ENCODE measurements at places on chromosomes 16 and 17. TPM values are rescaled to one million over a fixed set of nuclear protein-coding genes. Genes with fewer than 3 reads are reported as not detected.

DNA sequence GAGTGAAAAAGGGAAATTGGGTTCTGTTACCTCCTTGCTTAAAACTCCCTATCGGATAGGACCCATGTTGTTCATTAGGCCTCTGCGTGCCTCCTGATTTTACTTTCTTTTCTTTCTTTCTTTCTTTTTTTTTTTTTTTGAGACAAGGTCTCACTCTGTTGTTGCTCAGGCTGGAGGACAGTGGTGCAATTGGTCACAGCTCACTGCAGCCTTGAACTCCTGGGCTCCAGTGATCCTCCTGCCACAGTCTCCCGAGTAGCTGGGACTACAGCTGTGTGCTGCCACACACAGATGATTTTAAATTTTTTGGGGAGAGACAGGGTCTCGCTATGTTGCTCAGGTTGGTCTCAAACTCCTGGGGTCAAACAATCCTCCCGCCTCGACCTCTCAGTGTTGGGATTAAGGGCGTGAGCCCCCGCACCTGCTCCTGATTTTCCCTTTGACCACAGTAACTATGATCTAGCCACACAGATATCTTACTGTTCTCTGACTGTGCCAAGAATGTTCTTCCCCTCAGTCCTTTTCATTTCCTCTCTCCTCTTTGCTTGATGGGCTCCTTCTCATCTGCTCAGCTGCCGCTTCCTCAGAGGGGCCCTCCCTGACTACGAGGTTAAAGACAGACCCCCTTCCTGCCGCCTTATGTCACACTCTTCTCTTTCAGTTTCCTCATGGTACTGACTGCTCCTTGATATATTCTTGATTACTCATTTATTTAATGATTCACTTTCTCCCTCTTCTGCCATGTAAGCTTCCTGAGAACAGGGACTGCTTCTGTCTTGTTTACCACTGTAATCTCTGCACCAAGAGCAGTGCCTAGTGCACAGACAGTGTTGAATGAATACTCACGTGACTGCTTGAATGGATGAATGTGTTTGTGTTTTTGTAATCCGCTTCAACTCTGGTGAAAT, 44.3 kb downstream of the LCMT1 start:
- DNase-seq = no peak

DNA sequence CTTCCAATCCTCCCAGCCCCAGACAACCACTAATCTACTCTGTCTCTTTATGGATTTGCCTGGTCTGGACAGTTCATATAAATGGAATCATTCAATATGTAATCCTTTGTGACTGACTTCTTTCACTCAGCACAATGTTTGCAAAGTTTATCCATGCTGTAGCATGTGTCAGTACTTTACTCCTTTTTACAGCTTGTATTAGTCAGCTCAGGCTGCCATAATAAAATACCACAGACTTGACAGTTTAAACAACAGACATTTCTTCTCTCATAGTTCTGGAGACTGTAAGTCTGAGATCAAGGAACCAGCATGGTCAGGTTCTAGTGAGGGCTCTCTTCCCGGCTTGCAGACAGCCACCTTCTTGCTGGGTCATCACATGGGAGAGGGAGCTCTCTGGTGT, 41.3 kb downstream of the GPRC5B start:
- no peak for DNase-seq

- DNase-seq = no peak
Measured at GRCh38 chr16:60553090-60553757, 1483.0 kb downstream of the CDH8 start.

DNA sequence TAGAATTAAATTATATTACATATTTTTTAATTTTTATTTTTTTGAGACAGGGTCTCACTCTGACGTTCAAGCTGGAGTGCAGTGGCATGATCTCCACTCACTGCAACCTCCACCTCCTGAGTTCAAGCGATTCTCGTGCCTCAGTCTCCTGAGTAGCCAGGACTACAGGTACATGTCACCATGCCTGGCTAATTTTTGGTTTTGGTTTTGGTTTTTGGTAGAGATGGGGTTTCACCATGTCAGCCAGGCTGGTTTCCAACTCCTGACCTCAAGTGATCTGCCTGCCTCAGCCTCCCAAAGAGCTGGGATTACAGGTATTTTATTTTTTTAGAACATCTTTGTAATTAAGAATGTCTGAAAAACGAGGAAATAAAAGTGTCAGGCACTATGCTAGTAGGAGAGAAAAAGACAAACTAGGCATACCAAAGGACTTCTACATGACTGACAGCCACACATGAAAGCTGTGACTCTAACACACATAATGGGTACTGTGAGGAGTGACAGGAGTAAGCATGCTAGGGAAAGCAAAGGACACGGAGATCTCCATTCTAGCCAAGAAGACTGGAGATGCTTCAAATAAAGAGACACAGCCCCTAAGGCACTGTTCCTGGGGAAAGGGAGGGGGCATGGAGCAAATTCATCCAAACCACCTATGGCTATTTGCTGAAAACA, 7.3 kb downstream of the GNA13 start:
- DNase-seq = no peak

GRCh38 chr17:78910497-78911284, 7.7 kb upstream of the CEP295NL start:
- no peak for DNase-seq

- no peak for DNase-seq
Measured at GRCh38 chr17:31452101-31452500, 60.6 kb downstream of the RAB11FIP4 start.

GRCh38 chr16:4081521-4082021, 34.7 kb downstream of the ADCY9 start:
- DNase-seq = no peak

DNA sequence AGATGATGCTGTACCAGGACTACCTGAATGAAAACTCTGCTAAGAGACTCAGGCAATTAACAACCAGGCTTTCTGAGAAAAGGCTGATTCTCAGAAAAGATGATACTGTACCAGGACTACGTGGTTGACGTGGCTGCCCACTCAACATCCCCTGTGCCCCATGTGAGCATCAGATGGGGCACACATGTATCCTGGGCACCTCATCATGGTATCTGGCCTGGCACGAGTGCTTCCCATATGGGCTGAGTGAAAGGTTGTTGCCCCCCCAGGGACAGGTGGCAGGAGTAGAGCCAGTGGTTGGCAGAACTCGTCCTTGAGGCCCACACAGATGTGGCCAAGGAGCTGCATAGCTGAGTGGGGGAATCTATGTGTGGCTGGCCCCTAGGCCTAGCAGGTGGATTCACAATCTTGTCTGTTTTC, 3.5 kb upstream of the CES4A start:
- no peak for DNase-seq

DNA sequence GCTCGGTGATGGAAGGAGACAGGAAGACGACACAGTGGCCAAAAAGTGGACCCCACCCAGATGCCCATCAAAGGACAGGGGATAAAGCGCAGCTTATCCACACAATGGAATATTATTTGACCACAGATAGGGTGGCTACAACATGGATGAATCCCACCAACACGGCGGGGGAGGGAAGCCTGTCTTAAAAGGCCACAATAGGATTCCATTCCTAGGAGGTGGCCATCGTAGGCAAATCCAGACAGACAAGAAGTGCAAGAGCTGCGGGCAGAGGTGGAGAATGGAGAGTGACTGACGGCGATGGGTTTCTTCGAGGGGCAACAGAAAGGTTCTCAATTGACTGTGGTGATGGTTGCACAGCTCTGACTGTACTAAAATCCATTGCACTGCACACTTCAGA, 16.0 kb downstream of the SLC38A8 start:
- DNase-seq = no peak

- DNase-seq = no peak
Measured at GRCh38 chr16:72753881-72754280, 294.0 kb downstream of the ZFHX3 start.

GRCh38 chr17:56793957-56794356, 39.8 kb downstream of the C17orf67 start:
- no peak for DNase-seq

GRCh38 chr17:76935331-76935730, 67.1 kb downstream of the MGAT5B start:
- DNase-seq = no peak

DNA sequence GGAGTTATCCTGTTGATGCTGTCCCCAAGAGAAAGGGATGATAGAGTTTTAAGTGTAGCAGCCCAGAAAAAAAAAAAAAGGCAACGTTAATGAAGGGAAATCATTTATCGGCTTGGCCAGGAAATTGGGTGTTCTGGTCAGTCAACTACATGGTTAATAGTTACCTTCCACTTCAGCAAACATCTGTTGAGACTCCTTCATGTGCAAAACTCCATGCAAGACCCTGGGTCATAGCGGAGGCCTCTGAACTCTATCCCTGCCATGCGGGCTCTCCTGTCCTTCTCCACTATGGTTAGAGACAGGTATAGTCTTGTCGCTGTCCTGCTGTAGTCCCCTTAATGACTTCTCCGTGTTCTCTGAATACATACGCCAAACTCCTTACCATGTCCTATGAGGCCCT, 3.5 kb upstream of the LYRM9 start:
- DNase-seq = no peak

DNA sequence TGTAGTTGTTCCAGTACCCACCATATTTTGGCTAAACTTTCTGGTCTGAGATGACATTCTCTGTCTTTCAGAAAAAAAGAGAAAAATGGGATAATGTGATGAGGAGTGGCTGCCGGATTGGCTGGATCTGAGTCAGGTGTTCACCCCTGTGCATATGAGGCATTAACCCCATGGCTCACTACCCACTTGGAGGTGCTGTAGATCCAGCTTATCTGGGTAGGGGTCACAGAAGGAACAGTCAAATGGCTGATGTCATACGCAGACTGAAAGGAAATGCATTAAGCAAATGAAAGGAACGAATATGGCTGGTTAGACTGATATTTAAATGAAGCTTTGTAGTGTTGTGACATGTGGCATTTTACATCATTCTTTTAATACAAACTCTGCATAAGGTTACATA, 17.3 kb downstream of the MAP2K6 start:
- DNase-seq = no peak

DNA sequence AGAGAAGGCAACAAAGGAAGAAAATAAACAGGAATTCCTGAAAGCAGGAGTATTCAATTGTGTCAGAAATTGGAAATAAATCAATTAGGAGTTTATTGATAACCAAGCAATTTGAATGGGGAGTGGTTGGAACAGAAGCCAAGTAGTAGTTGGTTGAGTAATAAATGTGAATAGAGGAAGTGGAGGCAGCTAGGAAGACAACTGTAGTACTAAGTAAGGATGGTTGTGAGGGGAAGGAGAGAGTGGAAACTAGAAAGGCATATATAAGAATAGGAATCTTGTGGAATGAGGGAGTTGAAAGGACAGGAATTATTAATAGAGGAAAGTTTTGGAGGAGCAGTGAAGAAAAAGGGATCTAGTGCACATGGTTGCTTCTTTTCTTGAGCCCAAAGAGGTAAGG, 34.4 kb downstream of the NFAT5 start:
- DNase-seq = no peak

GRCh38 chr16:84478172-84478947, 26.1 kb downstream of the MEAK7 start:
- DNase-seq = no peak

- DNase-seq = no peak
Measured at GRCh38 chr17:57834146-57834741, 15.6 kb downstream of the MRPS23 start.

- no peak for DNase-seq
Measured at GRCh38 chr16:50848755-50849514, 107.0 kb downstream of the CYLD start.

- DNase-seq = no peak
Measured at GRCh38 chr17:78717431-78717980, 64.6 kb downstream of the CYTH1 start.

GRCh38 chr16:67594956-67595355, 32.6 kb downstream of the CTCF start:
- DNase-seq = no peak

DNA sequence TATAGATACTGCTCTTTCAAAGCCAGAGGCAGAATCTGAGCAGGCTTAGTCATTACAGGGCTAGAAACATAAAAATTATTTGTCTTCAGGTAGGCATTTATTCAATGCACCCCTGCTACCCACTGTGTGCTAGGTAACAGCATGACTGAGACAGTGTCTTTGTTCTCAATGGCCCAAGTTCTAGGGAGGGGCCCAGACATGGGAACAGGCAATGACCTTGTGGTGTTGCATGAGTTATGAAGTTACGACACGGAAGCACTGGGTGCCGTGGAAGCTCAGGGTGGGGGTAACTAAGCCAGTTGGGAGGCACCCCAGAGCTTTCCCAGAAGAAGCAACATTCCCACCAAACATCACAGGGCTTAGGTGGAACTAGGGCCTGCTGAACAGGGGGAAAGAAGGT, 87.0 kb downstream of the CPPED1 start:
- DNase-seq = no peak

GRCh38 chr17:9218911-9219310, 197.6 kb downstream of the NTN1 start:
- DNase-seq = no peak

- no peak for DNase-seq
Measured at GRCh38 chr16:9316615-9317014, 225.2 kb downstream of the HAPSTR1 start.

GRCh38 chr17:66472123-66472522, 169.7 kb downstream of the PRKCA start:
- no peak for DNase-seq

DNA sequence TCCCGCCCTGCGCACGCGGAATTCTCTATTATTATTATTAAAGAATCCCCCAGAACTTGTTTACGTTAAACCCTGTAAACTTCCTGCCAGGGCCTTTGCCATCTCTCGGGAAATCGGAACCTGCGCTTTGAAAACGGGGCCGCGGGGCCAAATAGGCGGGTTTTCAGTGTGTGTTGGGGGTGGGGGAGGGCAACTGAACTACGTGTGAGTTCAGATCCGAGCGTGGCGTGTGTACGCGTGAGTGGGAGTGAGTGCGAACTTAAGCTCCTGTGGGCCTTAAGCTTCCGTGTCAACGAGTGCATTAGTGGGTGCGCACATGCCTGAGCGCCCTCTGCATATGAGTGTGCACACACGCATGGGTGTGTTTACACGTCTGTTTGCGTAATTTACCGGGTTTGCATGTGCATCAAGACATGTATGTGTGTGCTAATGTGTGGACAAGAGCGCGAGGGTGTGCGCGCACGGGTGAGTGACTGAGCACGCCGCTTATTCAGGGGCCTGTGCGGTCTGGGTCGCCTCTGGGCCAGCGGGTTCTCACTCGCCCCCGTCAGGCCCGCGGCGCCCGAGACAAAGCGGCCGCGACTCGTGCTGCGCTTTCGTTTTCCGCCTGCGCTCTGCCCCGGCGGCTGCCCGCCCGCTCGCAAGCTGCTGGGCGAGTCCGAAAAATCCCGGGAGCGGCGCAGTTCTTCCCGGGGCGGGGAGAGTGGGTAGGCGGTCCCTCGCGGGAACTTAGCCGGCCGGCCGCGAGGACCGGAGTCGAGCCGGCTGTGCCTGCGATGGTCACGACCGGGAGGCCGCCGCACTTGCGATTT, 1.2 kb upstream of the FOXF1 start:
- no peak for DNase-seq

LLGL2 gene
- 6.4 TPM for polyA plus RNA-seq

TACO1 gene
- polyA plus RNA-seq = 18.2 TPM

TSNAXIP1 gene
- 1.4 TPM for polyA plus RNA-seq

ATMIN gene
- 28.2 TPM for polyA plus RNA-seq

HS3ST4 gene
- not detected for polyA plus RNA-seq

LIG3 gene
- polyA plus RNA-seq = 20.8 TPM

C17orf107 gene
- 1.3 TPM for polyA plus RNA-seq

FXR2 gene
- 38.5 TPM for polyA plus RNA-seq

KRTAP9-9 gene
- polyA plus RNA-seq = not detected
